ENCODE measurements at places on chromosomes 3 and 15.

DNA sequence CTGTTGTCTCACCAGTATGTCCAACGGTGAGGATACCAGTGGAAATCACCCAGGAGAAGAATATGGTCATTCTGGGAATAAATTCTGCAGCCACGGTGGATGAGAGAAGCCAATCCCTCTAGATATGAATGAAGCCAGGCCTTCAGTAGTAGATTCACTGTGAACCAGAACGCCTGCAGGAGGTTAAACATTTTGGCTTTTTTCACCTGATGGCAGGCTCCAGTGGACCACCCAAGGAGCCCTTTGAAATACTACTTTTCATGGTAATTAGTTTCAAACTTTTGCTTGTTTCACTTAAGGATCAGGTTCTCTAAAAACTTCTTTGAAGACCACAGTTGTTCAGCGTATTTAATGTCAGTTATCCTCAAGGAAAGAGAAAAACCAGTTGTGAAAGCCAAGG lies 353.4 kb downstream of the RORA start:
- no peak for DNase-seq

- DNase-seq = no peak
Measured at GRCh38 chr3:168093229-168093628, 2.5 kb downstream of the GOLIM4 start.

GRCh38 chr3:150875548-150875947 lies 29.7 kb downstream of the MINDY4B start:
- DNase-seq = no peak

DNA sequence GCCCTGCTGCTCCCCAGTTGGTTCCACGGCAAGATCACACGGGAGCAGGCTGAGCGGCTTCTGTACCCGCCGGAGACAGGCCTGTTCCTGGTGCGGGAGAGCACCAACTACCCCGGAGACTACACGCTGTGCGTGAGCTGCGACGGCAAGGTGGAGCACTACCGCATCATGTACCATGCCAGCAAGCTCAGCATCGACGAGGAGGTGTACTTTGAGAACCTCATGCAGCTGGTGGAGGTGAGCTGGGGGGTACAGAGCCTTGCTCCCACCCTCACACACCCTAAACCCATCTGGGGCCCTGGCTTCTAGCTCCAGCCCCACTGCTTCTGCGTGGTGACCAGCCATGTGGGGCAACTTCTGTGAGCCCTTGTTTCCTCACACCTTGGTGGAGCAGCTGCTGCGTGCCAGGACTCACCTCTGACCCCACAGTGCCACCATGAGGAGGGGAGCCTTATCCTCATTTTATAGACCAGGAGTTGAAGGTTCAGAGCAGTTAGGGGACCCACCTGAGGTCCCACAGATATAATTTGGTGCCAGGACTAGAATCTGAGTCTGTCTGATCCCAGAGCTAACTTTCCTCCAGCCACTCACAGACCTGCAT lies 13.3 kb upstream of the LMAN1L start:
- no peak for DNase-seq

- DNase-seq = no peak
Measured at GRCh38 chr3:59632760-59633573, 583.1 kb upstream of the CFAP20DC start.

DNA sequence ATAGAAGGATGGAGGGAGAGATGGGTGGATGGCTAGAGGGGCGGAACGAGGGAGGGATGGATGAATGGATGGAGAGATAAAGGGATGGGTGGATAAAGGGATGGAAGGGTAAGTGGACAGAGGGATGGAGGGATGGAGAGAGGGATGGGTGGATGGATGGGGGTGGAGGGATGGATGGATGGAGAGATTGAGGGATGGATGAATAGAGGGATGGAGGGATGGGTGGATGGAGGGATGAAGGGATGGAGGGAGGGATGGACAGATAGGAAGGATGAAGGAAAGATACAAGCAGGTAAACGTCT lies 313.3 kb downstream of the UACA start:
- no peak for DNase-seq

DNA sequence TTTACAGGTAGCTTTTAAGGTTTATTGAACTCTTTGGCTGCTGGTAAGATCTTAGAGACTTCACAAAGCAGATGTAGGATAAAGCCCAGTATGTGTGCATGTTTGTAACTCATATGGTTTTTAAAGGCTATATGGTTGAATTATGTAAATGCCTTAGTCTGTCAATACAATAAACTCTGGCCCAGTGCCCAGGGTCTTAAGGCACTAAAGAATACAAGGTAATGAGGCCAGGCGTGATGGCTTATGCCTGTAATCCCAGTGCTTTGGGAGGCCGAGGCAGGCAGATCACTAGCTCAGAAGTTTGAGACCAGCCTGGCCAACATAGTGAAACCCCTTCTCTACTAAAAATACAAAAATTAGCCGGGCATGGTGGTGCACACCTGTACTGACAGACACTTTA lies 170.3 kb upstream of the CGNL1 start:
- no peak for DNase-seq

GRCh38 chr15:73483053-73483452 lies 40.1 kb downstream of the REC114 start:
- no peak for DNase-seq

Data from activated CD8-positive, alpha-beta memory T cell treated with anti-CD3 and anti-CD28 coated beads, Interleukin-2, amount 50 U/mL, for 4 hours (primary cell).